H7 (cell line): ENCODE measurements at places on chromosomes 2 and 18. TPM values are rescaled to one million over a fixed set of nuclear protein-coding genes. Genes with fewer than 3 reads are reported as not detected.

The EDAR gene
- total RNA-seq = 0.03 and 0.11 TPM in 2 replicates

The TFCP2L1 gene
- 1.2 and 1.6 TPM in 2 replicates for total RNA-seq

The SPDYA gene
- 0.28 TPM in 1 of 2 replicates, not detected in the other for total RNA-seq

The POLE4 gene
- total RNA-seq = 5.2 and 13.8 TPM in 2 replicates

The GAREM1 gene
- total RNA-seq = 4.9 and 6.5 TPM in 2 replicates

The SLC19A3 gene
- 1.1 and 1.7 TPM in 2 replicates for total RNA-seq

The AOX1 gene
- 2.4 and 7.6 TPM in 2 replicates for total RNA-seq

The C2orf80 gene
- total RNA-seq = 0.76 TPM in 1 of 2 replicates, not detected in the other

The MERTK gene
- 8.3 and 8.7 TPM in 2 replicates for total RNA-seq

The GAREM2 gene
- total RNA-seq = 7.2 and 9.5 TPM in 2 replicates

The CHAC2 gene
- 12.1 and 18.9 TPM in 2 replicates for total RNA-seq

The CHRNG gene
- total RNA-seq = not detected in 2 replicates

The MRPL44 gene
- 80.7 and 88.1 TPM in 2 replicates for total RNA-seq

The ZNF396 gene
- 1.4 and 2.0 TPM in 2 replicates for total RNA-seq

The AGXT gene
- total RNA-seq = not detected in 2 replicates

The RALB gene
- total RNA-seq = 11.1 and 13.5 TPM in 2 replicates

The ACTG2 gene
- total RNA-seq = 0.97 TPM in 1 of 2 replicates, not detected in the other

The STAT4 gene
- 0.41 and 1.5 TPM in 2 replicates for total RNA-seq

The PSME4 gene
- 57.9 and 71.4 TPM in 2 replicates for total RNA-seq

The SERPINB3 gene
- not detected in 2 replicates for total RNA-seq

The FARP2 gene
- 19.5 and 20.4 TPM in 2 replicates for total RNA-seq

The TAF1B gene
- total RNA-seq = 27.9 and 33.2 TPM in 2 replicates

The TRABD2A gene
- 4.2 and 7.6 TPM in 2 replicates for total RNA-seq

The RAB27B gene
- total RNA-seq = 0.11 TPM in 1 of 2 replicates, not detected in the other

The KRTCAP3 gene
- 9.0 and 13.4 TPM in 2 replicates for total RNA-seq

The COPS9 gene
- total RNA-seq = 187 and 204 TPM in 2 replicates

The GCG gene
- not detected in 2 replicates for total RNA-seq

The COL4A3 gene
- 0.07 and 0.67 TPM in 2 replicates for total RNA-seq

The SKOR2 gene
- 0.07 and 0.15 TPM in 2 replicates for total RNA-seq

The B3GNT2 gene
- 33.4 and 34.8 TPM in 2 replicates for total RNA-seq

The MC5R gene
- total RNA-seq = 0.37 TPM in 1 of 2 replicates, not detected in the other

The GTF2A1L gene
- 1.7 and 2.5 TPM in 2 replicates for total RNA-seq

The LDLRAD4 gene
- total RNA-seq = 21.0 and 23.9 TPM in 2 replicates

The NMUR1 gene
- total RNA-seq = 0.10 and 0.22 TPM in 2 replicates
